ENCODE measurements at places on chromosomes 13 and 19.

- no peak for DNase-seq
Observed at GRCh38 chr13:25806264-25806974, 245.4 kb downstream of the SHISA2 start.

DNA sequence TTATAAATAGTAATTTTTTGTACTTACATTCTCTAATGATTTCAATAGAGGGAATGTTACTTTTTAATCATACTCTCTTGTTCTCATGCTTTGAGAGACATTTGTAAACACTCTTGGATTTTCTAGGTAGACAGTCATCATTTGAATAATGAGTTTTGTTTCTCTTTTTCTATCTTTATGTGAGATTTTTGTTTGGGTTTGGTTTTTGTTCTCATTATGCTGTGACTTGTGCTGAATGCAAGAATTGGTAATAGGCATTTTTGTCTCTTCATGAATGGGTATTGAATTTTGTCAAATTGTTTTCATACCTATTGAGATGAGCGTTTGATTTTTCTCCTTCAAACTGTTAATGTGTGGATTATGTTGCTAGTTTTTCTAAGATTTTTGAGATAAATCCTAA is 56.8 kb upstream of the GPR183 start:
- no peak for DNase-seq

DNA sequence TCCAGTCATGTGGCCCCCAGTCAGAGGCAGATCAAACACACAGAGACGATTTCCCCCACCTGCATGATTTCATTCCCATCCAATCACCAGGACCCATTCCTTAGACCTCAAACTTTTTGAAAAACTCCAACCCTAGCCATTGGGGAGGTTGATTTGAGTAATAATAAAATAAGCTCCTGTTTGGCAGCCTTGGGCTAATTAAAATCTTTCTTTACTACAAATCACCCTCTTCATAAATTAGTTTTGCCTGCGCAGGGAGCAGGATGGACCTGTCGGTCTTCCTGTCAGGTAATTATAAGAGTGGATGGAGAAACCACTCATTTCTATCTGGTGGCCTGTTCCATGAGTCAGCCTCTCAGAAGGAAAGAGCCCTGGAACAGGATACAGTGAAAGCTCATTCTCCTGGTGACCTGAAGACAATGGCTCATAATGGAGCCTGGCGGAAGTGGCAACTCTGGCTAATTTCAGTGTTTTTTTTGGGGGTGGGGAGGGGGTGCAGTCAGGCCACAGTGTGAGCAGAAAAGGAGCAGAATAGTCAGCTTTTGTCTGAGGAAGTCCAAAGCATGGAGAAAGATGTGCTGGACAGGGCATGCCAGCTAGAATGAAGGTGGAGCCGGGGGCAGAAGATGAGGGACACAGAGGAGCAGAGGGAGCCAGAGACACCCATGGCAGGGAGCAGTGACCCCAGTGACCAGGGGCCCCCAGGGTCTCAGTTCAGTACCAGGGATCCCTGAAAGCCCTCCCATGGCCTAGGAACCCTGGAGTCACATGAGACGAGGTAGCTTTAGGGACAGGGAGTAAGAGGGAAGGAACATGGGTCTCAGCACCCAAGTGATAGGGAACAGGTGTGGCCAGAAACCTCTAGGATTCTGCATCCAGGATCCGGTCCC is 31.8 kb upstream of the PSG9 start:
- no peak for DNase-seq

DNA sequence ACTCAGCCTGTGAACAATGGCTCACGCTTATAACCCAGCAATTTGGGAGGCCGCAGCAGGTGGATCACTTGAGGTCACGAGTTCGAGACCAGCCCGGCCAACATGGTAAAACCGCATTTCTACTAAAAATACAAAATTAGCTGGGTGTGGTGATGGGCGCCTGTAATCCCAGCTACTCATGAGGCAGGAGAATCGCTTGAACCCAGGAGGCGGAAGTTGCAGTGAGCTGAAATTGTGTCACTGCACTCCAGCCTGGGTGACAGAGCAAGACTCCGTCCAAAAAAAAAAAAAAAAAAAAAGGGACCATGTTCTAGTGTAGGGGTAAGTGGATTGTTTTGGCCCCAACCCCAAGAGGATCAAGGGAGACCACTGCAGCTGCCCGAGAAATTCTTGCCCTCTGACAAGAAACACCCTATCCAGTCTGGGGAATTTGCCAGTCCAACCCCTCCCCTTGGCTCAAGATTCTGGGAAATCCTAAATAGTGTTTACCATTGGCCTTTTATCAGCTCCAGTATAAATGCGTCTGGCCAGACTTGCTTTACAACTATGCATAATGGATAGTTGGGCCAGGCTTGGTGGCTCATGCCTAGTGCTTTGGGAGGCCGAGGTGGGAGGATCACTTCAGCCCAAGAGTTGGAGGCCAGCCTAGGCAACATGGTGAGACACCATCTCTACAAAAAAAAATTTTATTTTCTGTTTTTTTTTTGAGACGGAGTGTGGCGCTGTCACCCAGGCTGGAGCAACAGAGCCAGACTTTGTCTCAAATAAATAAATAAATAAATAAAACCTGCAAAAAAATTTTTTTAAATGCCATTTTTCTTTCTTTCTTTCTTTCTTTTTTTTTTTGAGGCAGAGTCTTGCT is 5.1 kb upstream of the DHDH start:
- no peak for DNase-seq

DNA sequence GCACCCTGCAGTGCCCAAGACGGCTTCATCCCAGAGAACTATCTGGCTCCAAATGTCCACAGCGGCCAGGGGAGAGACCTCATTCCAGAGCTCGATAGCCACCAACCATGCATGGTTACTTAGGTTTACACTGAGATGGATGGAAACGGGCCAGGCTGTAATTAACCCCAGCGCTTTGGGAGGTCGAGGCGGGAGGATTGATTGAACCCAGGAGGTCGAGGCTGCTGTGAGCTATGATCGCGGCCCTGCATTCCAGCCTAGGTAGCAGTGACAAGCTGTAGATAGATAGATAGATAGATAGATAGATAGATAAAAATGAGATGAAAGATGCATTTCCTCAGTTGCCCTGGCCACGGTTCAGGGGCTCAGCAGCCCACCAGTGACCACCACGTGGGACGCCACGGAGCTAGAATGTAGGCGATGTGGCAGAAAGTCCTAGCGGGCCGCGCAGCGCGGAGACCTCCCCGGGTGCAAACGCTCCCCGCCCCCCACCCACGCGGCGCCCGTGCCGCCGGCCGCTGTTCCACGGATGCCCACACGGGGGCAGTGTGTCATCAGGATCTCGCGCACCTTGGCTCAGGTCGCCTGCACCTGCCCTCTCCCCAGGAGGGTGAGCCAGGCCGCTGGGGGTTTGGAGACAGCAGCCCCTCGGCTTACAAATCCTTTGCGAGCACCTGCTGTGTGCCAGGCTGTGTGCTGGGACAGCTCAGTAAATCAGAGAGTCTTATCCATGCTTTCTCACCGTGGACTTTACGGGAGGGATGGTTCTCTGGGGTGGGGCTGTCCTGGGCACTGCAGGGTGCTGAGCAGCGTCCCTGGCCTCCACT is 13.5 kb upstream of the TLE5 start:
- peak; percentile 76 for DNase-seq

DNA sequence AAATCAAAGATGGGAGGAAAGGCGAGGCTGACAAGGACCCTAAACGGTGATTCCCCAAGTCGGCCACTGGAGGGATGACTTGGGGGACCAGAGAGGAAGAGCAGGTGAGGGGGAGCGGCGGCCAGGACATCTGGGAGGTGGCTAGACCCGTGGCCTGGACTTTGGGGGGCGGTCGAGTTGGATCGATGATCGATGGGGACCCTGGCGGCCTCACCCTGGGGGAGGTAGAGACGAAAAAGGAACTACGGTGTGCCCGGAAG is 7.7 kb upstream of the CIRBP start:
- no peak for DNase-seq

DNA sequence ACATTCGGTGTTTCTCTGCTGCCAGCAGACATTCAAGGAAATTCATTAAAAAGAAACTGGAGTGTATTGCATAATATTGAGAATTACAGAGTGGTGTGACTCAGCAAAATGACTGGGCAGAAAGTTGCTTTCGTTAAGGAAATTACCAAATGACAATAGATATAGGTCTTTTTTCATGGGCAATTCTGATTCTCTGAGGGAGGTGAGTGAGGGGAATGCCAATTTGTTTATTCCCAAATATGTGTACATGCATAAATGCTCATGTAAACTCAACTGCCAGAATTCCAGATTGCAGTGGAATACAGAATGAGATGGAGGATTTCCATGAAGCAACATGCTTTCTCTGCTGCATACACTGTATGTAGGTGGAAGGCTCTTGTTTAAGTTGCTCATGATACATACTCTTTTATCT is 1730.1 kb downstream of the SLITRK5 start:
- no peak for DNase-seq

GRCh38 chr13:62964522-62964921 is 1548.9 kb upstream of the PCDH20 start:
- DNase-seq = no peak

- no peak for DNase-seq
Observed at GRCh38 chr13:99962242-99962641, 9.3 kb downstream of the ZIC5 start.

- no peak for DNase-seq
Observed at GRCh38 chr19:19525611-19526380, 2.9 kb upstream of the YJEFN3 start.

GRCh38 chr13:99293178-99293577 is 14.0 kb downstream of the GPR183 start:
- DNase-seq = no peak

- DNase-seq = no peak
Observed at GRCh38 chr13:96948127-96948526, 46.1 kb downstream of the OXGR1 start.

- no peak for DNase-seq
Observed at GRCh38 chr13:37349916-37350315, 244.5 kb upstream of the CSNK1A1L start.

DNA sequence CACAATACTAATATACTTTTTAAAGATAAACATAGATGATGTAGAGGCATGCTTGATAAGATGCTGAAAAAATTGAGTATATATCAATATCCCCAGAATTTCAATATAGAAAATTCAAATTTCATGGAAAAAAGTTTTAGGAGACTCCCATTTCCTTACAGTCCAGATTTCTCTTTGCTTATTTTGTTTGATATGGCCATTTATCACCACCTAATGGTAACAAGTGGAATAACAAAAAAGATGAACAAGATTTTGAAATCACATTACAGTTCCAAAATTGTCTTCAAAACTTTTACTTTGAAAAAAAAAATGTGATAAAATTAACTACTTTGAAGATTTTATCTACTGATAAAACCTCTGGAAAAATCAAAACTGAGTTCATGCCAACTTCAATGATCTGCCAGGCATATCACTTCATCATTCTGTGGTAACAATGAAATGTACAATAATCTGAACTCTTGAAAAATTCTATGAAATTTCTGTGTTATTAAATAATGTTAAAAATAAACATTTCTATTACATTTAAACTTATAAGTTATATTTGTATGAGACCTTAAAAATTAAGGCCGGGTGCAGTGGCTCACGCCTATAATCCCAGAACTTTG is 17.5 kb downstream of the MIPEP start:
- DNase-seq = no peak

DNA sequence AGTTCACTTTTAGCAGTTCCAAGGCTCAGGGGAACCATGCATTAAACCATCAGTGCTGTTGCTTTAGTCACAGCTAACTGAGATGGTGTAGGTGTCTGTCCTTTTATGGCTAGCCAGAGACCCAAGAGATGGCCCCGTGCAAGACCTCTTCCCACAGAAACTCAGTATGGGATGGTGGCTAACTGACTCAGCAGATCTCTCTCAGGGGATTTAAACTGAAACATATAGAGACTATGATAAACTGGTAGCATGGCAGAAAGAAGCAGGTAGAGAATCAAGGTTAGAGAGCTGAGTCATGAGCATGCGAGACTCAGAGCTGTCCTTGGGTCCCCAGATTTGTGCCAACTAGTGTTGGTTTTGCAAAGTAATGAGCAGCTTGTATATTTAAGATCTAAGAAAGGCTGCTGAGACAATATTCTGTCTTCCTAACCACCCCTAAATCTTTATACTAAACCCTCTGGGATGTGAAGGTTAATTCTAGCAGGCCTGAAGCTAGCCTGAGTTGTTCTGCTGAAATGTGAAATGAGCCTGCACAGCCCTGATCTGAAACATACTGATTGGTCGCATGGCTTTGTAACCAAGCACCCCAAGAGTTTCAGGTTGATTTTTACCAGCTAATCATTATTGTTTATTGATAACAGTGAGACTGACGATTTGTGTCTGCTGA is 6.5 kb upstream of the SCEL start:
- no peak for DNase-seq

- no peak for DNase-seq
Observed at GRCh38 chr13:67372868-67373464, 142.8 kb upstream of the PCDH9 start.

GRCh38 chr13:31862828-31863227 is 123.5 kb downstream of the RXFP2 start:
- no peak for DNase-seq

DNA sequence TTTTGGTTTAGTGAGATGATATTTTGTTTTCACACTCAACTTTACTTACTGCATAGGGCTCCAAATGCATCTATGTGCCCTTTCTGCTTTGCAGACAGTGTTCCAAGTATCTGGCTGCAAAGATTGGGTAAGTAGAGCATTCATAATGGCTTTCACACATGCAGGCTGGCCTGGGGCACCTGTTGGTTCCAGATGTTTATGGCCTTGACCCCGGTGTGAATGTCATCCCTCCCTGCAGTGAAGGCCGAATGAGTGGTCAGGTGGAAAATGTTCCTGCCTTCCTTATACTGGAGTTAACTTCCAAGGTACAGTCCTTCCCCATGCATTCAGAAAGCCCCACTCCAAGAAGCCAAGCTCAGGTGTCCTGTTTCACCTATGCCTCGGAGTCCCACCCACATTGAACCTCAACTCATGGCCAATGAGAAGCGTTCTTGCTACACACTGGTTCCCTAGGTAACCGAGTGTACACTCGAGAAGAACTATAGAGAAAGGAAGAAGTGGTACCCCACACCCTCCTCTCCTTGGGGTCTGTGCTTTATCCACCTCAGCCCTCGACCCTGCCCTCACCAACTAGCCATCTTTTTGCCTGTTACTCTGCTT is 23.0 kb upstream of the ZNF536 start:
- no peak for DNase-seq

GRCh38 chr19:18274219-18274780 is at the start of gene IQCN:
Gene IQCN, minus strand, starts transcription at chr19:18274452. Its CDS starts 4,974 bp downstream, at chr19:18269478.
- no peak for DNase-seq

DNA sequence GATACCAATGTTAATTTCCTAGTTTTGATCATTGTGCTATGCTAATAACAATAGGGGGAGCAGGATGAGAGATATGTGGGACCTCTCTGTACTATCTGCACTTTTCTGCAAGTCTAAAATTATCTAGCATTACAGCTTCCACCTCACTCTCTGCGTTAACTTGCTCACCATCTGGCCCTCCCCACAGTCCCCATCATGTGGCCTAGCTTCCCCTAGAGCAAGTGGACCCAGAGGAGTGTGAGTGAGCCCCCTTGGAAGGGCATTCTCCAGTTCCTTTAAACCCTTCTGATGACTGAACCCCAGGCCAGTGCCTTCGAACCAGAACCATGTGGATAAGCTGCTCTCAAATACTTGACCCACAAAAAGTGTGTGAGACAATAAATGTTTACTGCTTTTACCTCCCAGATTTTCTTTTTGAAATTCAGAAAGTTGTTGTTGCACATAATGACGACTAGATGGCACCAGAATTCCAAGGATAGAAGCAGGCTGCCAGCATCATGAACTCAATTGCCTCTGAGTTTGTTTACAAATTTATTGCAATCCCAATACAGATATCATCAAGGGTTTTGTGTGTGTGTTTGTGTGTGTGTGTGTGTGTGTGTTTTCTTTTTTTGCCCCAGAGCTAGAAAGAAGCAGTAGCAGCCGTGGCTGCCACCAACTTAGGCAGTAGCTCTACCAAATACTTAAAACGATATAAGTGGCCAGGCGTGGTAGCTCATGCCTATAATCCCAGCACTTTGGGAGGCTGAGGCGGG is 49.0 kb upstream of the ZNF780A start:
- peak; percentile 33 for DNase-seq
